ENCODE measurements at places on chromosomes 6 and 20.

GRCh38 chr20:62362991-62363919, 3.9 kb downstream of the LAMA5 start:
- no peak for DNase-seq

GRCh38 chr6:143406673-143407072, 43.8 kb downstream of the ADAT2 start:
- DNase-seq: no peak

DNA sequence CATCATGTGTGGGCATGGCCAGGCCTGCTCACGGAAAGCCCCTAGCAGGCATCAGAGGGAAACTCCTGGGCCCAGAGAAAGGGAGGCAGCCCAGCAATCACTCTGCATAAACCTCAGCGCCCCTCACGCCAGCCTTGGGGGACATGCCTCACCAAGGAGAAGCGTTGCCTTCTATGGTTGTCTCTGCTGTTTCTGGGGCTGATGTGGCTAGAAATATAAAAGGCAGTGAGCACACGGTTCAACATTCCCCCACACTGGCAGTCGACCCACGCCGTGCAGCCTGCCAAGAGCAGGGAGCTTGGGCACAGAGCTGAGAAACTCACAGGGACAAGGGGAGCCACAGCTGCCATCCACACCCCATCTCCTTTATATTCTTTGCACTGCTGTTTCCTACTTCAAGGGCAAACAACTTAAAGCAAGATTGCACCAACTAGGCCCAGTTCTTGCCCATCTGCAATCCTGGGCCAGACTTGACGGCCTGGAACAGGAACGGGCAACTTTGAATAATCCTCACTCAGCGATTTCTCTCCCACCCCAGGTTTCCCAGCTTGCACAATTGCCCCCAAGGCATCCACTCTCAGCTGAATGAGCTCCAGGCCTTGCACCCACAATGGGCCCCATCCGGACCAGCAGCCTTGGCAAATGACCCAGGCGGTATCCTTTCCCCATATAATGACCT, 35.5 kb upstream of the FOXC1 start:
- no peak for DNase-seq

DNA sequence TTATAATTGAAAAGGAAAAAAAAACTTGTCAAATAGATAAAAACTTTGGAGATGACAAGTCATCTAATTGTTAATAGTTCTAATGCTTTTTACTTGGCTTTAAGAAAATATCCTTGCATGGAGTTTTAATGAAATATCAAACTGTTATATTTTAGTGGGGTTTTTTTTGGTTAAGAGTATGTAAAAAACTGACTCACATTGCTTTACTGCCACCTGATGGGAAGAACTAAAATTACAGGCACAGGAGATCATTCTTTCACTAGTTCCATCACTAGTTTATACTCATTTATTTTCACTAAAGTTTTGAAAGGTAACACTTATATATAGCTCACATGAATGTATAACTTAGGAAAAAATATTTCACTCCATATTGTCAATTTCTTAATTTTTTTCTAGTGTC, 309.1 kb downstream of the LMBRD1 start:
- no peak for DNase-seq

DNA sequence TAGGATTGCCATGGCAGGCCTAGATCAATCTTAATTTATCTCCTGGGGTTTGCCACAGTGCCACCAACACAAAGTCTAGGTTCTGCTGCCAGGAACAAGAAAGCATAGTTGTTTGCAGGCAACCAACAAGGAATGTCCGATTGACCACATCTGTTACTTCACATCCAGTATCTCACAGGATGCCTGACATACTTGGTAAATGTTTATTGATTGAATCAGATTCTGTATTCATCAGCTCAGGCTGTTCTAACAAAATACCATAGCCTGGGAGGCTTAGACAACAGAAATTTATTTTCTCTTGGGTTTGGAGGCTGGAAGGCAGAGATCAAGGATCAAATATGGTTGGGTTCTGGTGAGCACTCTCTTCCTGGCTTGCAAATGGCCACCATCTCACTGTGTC, 26.3 kb upstream of the MC3R start:
- DNase-seq: no peak

GRCh38 chr20:44887466-44887865, 2.0 kb downstream of the YWHAB start:
- DNase-seq: no peak

DNA sequence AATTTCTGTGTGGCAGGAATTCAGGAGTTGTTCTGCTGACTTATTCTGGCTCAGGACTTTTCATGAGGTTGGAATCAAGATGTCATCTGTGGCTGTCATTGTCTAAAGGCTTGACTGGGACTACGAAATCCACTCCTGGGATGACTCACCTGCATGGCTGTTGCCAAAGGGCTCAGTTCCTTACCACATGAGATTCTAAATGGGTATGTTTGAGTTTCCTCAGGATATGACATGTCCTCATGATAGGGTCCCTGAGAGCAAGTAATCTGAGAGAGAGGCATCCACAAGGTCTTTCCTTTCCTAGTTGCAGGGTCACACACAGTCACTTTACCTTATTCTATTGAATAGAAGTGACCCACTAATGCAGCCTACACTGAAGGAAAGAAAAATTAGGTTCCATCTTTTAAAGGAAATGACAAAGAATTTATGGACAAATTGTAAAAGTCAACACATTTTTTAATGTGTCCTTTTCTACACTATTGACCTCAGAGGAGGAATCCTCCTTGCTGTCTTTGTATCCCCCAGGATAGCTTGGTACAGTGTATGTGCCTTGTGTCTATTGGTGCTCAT, 1025.0 kb upstream of the GJE1 start:
- no peak for DNase-seq

GRCh38 chr6:14222956-14223355, 105.4 kb downstream of the CD83 start:
- DNase-seq: no peak

GRCh38 chr20:48908656-48909319, 12.7 kb upstream of the ARFGEF2 start:
- no peak for DNase-seq

DNA sequence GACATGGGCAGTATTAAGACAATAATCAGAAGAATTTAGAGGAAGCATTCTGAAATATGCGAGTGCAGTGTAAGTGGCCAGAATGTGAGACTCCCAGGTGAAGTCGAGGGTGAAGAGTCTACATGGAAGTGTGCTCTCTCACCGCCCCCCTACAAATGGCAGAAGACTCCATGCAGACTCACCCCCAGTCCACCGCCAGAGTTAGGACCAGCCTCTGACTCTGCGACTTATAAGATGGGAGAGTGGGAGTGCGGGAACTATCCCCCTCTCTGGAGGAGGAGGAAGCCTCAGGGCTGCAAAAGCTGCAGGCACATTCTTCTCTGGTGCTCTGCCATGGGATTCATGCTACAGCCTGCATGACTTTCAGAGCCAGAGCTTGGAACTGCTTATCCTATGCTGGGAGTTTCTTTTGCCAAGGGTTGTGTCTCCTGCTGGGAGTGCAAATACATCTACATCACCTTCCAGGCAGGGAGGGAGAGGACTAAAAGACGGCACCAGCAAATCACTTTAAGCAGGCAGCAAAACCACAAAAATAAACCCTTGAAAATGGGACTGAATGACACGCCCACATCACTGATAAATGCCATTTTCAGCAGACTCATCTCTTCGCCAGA, 206.7 kb upstream of the SULF2 start:
- DNase-seq: no peak

GRCh38 chr6:152270301-152270925, 366.7 kb downstream of the SYNE1 start:
- DNase-seq: no peak

DNA sequence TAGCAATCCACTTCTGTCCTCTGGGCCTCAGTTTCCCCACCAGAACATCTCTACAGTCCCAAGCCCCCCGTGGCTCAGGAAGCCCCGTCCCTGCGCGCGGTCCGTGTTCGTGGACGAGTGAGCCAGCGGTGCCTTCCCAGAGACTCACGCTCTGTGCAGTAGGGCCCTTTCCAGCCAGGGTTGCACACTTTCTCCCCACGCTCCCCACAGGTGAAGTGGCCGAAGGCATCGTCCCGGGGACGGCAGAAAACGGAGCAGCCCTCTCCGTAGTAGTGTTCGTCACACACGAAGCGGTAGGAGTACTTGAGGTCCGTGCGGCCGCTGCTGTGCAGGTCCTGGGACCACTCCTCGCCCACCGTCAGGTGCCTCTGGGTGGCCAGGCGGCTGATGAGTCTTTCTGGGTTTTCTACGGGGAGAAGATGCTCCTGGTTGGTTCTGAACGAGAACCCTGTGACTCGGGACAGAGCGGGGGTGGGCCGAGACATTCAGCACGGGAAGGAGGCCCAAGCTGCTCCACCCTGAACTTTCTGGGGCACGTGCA, 2.7 kb downstream of the DLL1 start:
- DNase-seq: no peak

- no peak for DNase-seq
Measured at GRCh38 chr6:147384737-147385710, 123.5 kb upstream of the SAMD5 start.

DNA sequence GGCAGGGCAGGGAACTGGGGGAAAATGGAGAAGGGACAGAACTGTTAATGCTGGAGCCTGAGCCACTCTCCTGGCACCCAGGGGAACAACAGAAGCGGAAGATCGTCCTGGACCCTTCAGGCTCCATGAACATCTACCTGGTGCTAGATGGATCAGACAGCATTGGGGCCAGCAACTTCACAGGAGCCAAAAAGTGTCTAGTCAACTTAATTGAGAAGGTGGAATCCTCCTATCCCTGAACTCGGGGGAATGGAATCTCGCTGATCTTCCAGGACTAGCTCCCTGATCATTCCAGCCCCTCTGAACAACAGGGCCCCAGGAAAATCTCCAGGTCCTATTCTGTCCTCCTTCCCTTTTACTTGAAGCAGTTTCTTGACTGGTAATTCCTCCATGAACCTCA, 2.0 kb downstream of the CFB start:
- no peak for DNase-seq

DNA sequence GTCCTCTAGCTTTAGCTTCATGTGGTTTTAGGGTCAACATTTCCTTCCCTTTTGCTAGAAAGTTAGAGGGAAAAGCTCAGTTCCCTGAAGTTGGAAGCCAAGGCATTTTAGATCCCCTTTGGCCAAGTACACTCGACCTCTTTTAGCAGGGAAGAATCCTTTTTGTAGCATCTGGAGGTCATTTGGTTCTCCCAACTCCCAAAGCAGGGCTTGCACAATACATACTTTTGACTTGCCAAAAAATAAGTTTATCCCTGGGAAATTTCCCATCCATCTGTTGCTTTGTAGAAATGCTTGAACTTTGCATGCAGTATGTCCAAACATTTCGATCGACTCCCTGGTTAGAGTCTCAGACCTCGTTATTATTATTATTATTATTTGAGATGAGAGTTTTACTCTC, 4.6 kb upstream of the EDEM2 start:
- DNase-seq: peak; percentile 6

GRCh38 chr6:135230711-135231468, 49.8 kb downstream of the MYB start:
- no peak for DNase-seq

DNA sequence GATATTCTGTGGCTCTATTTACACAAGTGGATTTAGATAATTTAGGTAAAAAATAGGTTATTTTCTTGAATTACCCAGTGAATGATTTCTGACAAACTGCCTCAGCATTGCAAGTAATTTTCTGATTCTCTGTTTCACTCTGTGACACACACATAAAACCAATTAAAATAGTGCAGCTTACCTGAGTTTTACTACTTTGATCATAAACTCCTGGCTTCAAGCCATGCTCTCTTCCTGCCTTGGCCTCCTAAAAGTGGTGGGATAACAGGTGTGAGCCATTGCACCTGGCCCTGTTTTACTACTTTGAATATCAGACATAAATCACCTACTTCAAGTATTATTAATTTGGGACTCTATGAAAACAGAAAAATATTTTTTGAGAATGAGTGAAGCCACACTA, 462.9 kb downstream of the ADGRB3 start:
- no peak for DNase-seq

DNA sequence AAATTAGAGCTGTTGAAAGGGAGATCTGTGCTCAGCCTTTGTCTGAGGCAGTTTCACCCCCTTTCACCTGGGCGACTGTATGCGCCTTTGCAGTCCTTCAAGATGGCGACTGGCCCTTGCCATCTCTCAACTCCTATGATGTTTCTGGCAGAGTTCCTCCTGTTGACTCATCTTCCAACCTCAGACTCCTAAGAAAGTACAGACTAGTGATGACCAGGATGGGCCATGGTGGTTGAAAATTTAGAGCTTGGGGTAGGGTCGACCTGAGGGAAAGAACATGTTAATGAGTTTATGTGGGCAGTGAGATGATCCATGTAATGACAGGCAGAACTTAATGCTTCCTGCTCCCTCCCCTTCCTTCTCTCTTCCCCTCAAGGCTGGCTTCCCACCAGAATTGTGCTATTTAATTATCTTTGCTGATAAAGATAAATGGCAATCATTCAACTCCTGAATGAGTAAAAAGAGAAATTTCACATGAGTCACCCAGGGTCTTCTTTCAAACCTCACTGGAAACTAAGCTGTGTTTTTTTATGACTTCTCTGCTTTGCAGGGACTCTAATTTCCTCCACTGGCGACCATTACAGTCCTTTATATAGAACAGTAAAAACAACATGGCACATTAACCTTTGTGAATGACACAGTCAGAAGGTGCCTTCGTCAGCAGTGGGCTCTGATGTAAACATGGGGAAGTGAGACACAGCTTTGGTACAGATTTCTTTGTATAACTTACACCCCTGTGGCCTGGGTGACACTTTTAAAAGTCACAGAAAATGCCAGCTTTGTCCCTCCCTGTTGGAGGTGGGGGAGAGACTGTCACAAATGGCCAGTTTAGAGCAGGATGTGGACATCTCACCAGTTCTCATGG, 103.5 kb downstream of the SCP2D1 start:
- no peak for DNase-seq

- no peak for DNase-seq
Measured at GRCh38 chr6:36610956-36611336, 16.8 kb downstream of the SRSF3 start.

DNA sequence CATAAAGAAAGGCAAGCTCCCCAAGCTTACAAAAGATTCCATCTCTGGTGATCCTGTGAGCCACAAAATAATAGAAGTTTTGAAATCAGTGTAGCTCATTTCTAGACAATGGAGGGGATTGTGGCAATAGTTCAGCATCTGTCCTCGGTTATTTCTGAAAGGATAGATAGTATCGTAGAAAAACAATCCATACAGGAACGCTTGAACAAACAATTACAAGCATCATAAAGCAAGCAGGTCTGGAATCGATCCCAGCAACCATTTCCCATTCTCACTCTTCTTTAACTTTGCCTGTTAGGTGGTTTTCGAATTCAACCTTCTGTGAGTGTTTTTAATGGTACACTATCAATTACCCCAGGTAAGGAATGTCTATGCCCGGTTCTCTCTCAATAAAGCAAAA, 931.1 kb downstream of the KIF16B start:
- DNase-seq: no peak

GRCh38 chr6:2967936-2968335, 3.4 kb downstream of the SERPINB6 start:
- DNase-seq: no peak

DNA sequence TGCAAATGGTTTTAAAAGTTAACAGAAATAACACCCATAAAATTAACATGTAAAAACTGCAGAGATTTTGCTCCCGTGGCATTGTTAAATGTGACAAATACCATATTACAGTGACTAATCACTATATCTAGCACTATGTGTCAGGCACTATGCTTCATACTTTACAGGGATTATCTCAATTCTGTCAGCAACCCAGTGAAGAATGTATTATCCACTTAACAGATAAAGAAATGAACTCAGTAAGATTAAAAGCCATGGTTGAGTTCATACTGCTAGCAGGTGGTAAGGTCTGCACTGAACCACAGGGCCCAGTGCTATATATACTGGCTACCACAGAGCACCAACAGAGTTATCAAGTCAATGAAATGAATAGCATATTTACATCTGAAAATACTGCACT, 65.4 kb downstream of the RWDD2A start:
- DNase-seq: no peak

All from body of pancreas (tissue), 4 donors.